HFFc6 (cell line): ENCODE measurements at places on chromosomes 11 and 22. TPM values are rescaled to one million over a fixed set of nuclear protein-coding genes. Genes with fewer than 3 reads are reported as not detected.

DNA sequence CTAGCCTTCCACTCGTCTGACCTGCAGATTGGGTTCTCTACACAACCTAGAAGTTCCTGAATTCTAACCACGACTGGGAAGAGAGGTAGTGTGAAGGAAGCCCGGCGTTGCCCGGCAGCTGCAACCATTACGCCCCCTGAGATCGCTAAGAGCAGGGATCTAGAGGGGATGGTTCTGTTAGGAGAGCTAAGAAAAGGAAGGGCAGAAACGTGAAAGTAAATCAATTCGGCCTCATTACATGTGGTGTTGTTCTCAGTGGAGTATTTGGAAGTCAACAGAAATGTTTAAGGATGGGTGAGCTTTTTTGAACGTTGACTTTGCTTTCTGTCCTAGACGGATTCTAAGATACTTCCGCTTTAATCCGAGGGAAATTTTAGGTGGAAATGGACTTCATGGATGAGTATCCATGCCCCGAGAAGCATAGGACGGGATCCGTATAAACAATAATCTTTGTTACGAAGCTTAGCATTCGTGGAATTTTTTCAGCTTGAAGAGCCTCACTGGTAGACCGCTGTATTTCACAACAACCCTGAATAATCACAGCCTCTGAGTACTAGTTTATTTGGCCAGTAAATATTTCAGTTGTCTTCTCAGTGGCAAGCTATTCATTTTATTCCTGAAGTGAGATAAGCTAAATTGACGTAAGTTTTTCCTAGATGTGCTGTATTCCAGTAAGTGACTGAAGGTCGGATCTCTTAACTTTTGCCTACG, 629 bp downstream of the ATP5MG start:
- DNase-seq, result peak; percentile 88

The CARS1 gene
- total RNA-seq, result 60.9 to 64.3 TPM (median 62.2 TPM) in 3 replicates

- DNase-seq, result no peak
Observed at GRCh38 chr11:73367482-73368024, 8.6 kb upstream of the RELT start.

The SCGB1A1 gene
- total RNA-seq, result not detected in 3 replicates
